NCI-H526 (cell line): ENCODE measurements at places on chromosomes 11 and 22.
A peak's percentile ranks its signal among the peaks of the same experiment; 100 is the strongest.

DNA sequence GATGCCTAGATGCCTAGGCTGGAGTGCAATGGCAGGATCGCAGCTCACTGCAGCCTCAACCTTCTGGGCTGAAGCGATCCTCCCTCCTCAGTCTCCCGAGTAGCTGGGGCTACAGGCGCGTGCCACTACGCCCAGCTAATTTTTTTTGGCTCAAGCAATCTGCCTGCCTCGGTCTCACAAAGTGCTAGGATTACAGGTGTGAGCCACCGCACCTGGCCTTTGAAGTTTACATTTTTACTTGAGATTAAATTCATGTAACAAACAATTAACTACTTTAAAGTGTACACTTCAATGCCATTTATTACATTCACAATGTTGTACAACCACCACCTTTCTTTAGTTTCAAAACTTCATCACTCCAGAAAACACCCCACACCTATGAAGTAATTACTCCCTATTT lies 3.5 kb upstream of the FOSL1 start:
- DNase-seq: no peak

- DNase-seq: no peak
Measured at GRCh38 chr11:38282718-38283117, 1684.7 kb upstream of the RAG2 start.

GRCh38 chr11:76617553-76618265 lies 52.8 kb downstream of the LRRC32 start:
- DNase-seq: no peak

DNA sequence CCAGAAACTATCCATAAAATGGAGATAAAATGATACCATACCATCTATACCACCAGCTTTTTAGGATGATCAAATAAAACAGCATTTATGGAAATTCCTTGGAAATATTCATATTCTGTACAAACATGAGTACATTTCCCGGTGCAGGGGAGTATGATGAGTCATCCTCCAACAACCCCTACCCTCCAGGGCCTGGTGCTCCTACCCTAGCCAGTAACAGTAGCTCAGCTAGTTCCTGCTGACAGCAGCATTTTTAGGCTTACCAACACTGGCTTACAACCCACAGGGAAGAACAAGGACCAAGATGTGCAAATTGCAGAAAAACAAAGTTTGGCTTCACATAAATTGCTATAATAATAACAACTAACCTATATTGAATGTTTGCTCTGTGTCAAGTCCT lies 406.2 kb upstream of the CADM1 start:
- no peak for DNase-seq

GRCh38 chr22:43823353-43823908 lies 11.3 kb upstream of the EFCAB6 start:
- peak; percentile 34 for DNase-seq

DNA sequence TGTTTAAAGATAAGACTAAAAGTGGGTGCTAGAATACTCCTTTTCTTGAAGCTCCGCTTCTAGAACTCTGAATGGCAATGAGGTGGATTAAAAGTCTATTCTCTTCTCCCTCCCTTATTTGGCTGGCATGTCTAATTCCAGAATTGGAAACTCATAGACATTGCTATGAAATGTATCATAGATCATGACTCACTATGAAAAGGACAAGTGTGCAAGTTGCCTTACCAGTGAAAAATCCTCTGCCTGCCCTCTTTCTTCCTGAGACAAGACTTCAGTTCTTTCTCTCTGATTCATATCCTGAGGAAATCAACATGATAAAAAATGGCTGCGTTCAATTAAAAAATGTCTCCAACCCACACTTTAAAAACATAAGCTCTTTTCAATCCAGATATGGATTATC lies 73.2 kb upstream of the BLID start:
- no peak for DNase-seq

DNA sequence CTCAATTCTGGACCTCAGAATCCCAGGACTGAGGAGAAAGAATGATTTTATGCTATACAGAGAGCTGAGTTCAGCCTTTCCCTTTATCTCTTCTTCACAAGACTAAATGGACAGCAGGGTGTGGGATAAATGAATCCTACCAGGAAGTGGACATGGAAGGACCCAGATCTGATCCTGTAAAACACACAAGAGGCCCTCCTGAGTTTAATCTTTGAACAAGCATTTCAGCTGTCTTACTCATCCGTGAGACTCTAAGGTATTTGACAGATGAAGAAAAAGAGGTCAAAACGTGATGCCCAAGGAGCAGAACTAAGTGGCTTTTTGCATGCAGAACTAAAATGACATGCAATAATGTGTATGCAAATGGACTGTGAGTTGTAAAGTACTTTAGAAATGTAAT lies 511.3 kb downstream of the DLG2 start:
- DNase-seq: no peak

DNA sequence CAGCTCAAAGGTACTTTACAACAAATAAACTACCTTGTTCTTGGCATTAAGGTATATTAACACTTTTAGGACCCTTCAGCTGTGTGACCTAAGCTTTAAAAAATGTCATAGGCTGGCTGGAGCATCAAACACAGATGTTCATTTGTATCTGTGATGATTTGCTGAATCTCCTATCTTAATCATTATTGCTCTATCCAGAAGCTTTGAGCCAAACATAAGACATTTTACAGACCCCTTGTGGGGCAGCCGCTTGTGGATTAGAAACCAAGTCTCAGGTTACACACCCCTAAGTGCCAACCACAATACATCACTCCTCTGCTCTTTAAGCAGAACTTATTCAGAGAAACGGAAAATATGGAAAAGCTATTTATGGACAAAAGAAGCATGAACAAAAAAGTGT lies 394.2 kb upstream of the CCDC90B start:
- DNase-seq: peak; percentile 84
